Hippocampal formation (tissue), 2 donors: ENCODE measurements at places on chromosomes 2 and 18.

GRCh38 chr2:105509269-105510086 is 110.6 kb upstream of the FHL2 start:
- no peak for DNase-seq

DNA sequence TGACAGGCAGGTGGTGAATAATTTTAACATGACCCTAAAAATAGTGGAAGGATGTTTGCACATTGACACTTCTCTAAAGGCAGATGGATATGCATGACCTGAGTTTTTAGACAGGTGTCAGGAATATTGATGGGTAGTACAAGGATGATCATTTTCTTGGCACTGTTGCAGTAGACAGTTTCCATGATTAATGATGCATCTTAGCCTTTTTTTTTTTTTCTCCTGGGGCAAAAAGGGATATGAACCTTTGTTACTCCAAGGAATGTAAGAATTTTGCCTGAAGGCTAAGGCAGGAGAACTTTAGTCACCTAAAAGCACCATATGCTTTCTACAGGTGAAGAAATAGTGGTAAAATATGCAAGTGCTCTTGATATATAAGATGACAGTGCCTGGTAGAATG is 136.3 kb upstream of the CAVIN2 start:
- DNase-seq = no peak

DNA sequence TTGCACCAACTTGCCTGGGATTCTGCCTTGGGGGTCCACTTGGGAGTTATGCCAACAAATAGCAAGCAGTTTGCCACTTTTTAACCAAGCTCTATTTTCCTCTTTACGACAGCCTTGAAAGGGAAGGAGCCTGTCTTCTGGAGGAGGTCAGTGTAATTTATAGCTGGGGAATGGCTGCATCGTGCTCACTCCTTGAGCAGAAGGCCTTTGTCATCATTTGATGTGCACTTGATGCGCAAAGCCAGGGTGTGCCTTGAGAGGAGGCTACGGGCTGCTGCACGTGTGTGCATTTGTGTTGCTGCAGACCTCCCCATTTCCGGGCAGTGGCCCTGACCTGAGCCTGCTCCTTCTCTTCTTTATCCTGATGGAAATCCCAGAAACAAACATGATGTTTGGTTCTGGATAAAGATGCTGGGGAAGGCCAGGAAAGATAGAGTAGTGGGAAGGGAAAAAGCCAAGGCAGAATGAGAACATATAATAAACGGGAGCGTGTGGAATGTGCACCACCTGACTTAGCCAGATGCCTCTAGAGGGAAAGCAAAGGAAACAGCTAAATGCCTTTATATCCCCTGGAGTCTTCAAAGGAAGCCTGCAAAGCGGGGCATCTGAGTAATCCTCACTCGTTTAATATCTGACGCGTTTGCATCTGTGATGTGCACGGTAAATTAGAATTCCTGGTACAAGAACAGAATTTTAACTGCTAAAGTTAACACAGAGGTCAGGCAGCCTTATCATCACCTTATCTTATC is 68.3 kb upstream of the ZNF521 start:
- no peak for DNase-seq

GRCh38 chr18:54250846-54251261 is 18.5 kb upstream of the POLI start:
- no peak for DNase-seq
